SJSA1 (cell line): ENCODE measurements at places on chromosomes 7 and 10. TPM values are rescaled to one million over a fixed set of nuclear protein-coding genes. Genes with fewer than 3 reads are reported as not detected.

OPN1SW gene
- not detected in 2 replicates for total RNA-seq

VAX1 gene
- total RNA-seq = not detected in 2 replicates

AKAP9 gene
- 23.1 and 28.7 TPM in 2 replicates for total RNA-seq

CRTAC1 gene
- total RNA-seq = not detected in 2 replicates

ITPRID1 gene
- not detected in 2 replicates for total RNA-seq

SRI gene
- total RNA-seq = 75.6 and 103 TPM in 2 replicates

WEE2 gene
- total RNA-seq = not detected in 2 replicates

GPNMB gene
- total RNA-seq = 0.75 and 1.1 TPM in 2 replicates

RP9 gene
- total RNA-seq = 7.3 and 16.0 TPM in 2 replicates

INTS15 gene
- 15.6 and 21.1 TPM in 2 replicates for total RNA-seq

PAX2 gene
- total RNA-seq = not detected in 2 replicates

DNA sequence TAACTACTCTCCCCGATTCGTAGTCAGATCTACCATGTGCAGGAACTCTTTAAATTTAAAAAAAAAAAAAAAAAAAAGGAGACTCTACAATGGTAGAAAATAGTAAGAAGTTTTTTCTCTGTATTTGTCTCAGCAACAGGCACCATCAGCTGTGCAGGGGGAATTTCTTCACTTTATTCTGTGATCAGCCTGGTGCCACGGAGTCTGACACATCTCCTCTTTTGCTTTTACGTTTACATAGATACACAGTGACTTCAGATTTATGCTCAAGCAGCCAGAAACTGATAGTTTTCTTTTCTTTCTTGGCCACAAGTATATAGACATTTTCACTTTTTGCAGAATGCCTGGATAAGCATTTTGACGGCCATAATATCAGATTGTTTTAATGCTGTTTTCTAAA is 190.6 kb upstream of the AKR1E2 start:
- DNase-seq = no peak

DNA sequence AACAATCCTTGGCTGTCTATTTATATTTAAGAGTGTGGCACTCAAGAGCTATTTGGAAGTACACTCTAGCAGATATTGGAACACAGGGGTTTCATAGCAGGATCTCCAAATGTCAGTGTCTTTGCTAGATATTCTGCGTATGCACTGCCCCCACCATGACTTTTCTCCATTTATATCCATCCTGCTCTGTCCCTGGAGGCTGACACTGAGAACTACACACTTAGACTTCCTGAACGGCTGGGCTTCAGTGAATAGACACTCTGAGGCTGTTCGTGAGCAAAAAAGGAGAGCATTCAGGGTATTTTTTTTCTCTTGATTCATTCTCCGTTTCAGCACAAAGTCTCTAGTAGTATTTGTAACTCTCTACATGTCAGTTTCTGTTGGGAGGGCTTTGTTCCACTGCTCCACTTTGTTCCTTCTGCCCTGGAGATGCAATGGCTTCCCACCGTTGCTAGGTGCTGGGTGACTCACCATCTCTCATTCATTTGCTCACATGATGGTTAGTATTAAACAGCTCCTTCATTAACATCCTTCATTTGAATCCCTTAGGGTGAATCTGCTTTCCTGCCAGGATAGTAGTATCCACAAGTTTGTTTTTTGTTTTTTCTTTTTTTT is 155.9 kb upstream of the SLC13A1 start:
- DNase-seq = peak; percentile 62

GRCh38 chr10:77513781-77514331 is 123.8 kb downstream of the KCNMA1 start:
- DNase-seq = peak; percentile 91

DNA sequence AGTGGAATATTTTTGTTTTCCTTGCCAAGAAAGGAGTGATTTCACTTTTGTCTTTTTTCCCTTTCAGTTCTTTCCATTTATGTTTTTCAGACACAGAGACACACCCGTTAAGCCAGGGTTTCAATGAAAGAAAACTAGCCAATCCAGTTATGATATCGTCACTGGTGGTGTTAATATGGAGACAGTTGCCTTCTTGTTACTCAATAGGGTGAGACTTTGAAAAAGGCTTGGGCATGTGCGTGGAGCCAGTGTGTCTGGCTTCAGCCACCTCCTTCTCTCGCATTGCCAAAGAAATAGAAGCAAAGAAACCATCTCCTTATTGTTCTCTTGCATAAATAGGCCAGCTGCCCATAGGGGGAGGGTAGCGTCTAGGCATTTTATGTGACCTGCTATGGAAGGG is 84.1 kb upstream of the DLX6 start:
- DNase-seq = peak; percentile 30

DNA sequence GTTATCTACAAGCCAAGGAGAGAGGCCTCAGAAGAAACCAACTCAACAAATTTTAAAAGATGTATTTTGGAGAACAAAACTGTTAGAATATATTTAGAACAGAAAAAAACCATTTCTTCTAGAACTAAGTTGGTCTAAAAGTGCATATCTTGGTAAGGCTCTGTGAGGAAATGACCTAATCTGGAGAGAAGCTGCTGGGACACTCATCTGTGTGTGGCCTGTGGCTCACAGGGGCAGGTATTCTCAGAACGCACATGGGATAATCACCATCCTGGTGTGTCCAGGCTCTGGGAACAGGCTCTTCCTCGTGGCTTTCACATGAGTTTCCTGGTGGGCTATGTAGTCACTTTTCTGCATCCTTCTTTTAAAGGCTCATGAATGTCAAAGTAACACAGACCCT is 38.1 kb upstream of the PRSS1 start:
- no peak for DNase-seq

DNA sequence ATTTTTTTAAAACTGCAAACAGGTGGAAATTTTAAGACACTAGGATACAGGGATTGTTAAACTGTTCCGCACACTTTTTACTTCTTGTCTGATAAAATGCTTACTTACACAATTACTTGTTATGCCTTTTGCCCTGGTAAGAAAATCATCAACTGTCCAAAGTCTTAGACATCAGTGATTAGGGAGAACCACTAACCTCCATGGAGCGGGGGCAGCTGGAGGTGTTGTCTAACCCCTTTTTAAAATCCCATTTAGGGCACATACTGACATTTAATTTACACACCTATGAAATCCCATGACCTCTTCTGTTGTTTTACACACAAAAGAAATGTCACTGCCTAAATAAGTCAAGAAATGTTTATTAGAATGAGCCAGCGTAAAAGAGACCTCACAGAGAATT is 65.7 kb downstream of the TRIM24 start:
- DNase-seq = no peak

- no peak for DNase-seq
These were observed 14.2 kb upstream of the PDCD4 start for GRCh38 chr10:110857265-110858171.

DNA sequence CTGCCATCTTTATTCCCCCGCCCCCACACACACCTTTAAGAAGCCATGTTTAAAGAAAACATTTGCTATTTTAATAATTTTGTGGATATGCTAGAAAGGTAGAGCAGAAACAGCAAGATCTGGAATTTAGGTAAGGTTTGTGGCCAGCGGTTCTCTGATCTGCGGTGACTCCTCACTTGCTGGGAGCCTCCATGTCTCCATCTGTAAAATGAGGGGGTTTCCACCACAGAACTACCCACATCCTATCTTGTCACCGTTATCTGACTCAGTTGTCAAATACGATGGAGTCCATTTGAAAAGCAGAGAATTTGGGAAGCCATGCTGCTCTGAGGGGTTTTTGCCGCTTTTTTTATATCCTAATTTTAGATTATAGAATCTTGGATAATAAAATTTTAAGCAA is 23.3 kb downstream of the MACC1 start:
- no peak for DNase-seq

- no peak for DNase-seq
These were observed 104.5 kb upstream of the PRSS58 start for GRCh38 chr7:142362349-142362748.

- no peak for DNase-seq
These were observed 37.2 kb upstream of the BMPER start for GRCh38 chr7:33868166-33868565.

DNA sequence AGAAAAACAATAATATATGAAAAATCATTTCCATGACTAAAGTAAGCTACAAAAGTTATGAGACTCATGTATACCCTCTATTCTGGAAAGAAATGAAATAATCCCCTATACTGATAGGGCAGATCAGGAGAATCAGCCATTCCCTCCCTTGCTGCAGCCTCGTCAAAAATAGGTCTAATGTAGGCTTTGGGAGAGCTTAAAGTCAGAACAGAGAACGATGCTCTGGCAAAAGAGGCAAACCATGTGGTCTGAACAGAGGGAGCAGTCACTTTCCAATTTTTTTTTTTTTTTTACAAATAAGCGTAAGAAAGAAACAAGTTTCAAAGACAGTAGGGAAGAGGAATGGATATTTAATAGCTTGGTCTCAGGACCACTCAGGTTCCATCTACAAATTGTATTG is 462.2 kb upstream of the LRRTM3 start:
- DNase-seq = no peak

DNA sequence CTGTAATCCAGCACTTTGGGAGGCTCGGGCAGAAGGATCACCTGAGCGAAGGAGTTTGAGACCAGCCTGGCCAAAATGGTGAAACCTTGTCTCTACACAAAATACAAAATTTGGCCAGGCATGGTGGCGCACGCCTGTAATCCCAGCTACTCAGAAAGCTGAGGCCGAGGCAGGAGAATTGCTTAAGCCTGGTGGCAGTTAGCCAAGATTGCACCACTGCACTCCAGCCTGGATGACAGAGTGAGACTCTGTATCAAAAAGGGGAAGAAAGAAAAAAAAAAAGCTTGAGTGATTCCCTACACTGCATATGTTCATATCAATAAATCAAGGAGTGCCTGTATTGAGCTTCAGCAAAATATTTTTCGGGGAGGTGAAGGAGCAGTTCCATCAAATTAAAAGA is 45.8 kb upstream of the SRRM3 start:
- no peak for DNase-seq

- DNase-seq = no peak
These were observed 11.8 kb downstream of the TMEM72 start for GRCh38 chr10:44922796-44923545.

GRCh38 chr10:103175580-103176285 is 17.3 kb downstream of the NT5C2 start:
- DNase-seq = no peak

DNA sequence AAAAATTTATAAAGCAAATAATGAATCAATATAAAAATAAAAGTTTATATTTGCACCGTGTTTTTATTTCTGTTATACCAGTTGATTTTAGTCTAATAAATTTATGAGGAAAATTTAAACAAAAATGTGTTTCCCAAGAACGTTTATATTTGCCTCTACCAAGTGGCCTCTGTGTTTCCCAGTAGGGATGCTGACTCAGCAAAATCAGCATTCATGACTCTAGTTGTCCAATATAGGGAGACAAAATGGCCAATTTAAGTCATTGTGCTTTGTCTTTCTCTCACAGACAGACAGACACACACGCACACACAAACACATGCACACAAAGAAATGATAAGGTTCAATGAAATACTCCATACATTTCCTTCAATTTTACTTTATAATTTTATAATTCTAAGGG is 942.5 kb upstream of the ZWINT start:
- no peak for DNase-seq

GRCh38 chr7:55531536-55531935 is 40.8 kb downstream of the VOPP1 start:
- no peak for DNase-seq

GRCh38 chr7:147912946-147913638 is 677.5 kb upstream of the C7orf33 start:
- no peak for DNase-seq

DNA sequence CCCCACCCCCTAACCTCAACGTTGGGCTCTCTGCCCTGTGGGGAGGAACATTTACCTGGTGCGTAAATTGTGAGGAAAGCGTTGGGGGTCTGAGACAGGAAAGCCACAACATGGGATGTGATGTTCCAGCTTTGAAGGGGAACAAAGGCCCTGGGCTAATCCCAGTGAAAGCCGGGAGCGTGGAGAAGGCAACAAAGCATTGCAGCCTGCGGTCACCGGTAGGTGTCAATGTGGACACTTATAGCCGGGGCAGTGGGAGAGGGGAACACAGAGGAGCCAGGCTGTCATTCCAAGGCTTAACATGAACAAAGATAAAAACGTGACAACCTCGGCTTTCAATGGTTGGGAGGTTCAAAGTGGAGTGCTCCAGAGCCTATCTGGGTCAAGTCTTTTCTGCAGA is 12.7 kb downstream of the PTF1A start:
- no peak for DNase-seq

GRCh38 chr7:83863906-83864305 is 215.0 kb upstream of the SEMA3E start:
- no peak for DNase-seq

DNA sequence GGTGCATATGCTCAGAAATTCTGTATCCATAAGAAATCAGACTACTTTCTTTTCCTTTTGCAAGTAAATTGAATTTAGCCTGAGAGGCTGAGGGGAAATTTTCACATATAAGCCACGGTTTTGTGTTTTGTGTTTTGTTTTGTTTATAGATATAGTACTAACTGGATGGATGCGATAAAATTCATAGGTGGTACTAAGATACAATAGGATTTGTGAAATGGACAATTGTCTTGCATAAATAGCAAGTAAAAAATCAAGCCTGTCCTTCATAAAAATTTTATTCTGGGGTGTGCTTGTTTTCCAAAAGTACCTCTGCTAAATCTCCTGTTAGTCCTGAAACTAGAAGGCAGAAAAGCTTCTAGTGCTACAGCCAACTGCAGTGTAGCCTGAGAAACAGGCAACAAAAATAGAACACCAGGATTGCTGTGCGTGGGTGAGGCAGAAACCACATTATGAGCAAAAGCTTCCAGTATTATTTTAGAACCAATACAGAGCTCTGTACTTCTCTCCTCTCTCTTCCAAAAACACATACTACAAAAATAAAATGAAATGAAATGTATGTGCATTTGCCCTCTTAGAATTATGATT is 634 bp upstream of the HDAC9 start:
- no peak for DNase-seq

GRCh38 chr10:113027230-113027573 is 77.2 kb downstream of the TCF7L2 start:
- no peak for DNase-seq

DNA sequence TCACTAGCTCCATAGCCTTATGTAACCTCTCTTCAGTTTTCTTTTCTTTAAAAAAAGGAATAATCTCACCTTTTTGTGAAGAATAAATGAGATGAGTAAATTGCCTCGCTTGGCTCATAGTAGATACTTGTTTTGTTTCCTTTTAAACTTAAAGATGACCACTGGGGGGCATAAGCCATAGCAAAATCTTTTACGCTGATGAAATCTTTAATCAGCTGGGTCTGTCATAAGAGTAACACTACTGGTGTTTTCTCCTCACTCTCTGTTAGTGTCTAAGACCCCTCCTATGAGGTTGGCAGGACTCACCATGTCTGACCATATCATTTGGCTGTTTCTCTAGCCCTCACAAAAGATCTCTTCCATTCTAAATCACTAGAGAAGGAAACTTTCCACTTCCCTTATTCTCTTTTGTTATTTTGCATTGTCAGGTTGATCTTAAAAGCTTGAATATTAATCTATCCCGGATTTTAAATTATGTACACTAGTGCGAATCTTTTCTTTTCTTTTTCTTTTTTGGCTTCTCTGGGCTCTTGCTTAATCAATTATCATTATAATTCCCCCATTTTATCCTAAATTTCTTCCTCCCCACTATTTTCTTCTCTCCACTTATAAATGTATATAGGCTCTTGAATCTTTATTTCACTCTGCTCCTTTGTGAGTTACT is 12.5 kb downstream of the STAG3 start:
- no peak for DNase-seq
